ENCODE measurements at places on chromosomes 3 and 15. TPM values are rescaled to one million over a fixed set of nuclear protein-coding genes. Genes with fewer than 3 reads are reported as not detected.

The KCTD6 gene
- total RNA-seq, result 6.2 TPM

The MAGEL2 gene
- total RNA-seq, result not detected

The CELF6 gene
- total RNA-seq, result 0.70 TPM

The CPB1 gene
- not detected for total RNA-seq

The EOMES gene
- 3.3 TPM for total RNA-seq

The NKIRAS1 gene
- total RNA-seq, result 3.1 TPM

The BTLA gene
- 26.0 TPM for total RNA-seq

DNA sequence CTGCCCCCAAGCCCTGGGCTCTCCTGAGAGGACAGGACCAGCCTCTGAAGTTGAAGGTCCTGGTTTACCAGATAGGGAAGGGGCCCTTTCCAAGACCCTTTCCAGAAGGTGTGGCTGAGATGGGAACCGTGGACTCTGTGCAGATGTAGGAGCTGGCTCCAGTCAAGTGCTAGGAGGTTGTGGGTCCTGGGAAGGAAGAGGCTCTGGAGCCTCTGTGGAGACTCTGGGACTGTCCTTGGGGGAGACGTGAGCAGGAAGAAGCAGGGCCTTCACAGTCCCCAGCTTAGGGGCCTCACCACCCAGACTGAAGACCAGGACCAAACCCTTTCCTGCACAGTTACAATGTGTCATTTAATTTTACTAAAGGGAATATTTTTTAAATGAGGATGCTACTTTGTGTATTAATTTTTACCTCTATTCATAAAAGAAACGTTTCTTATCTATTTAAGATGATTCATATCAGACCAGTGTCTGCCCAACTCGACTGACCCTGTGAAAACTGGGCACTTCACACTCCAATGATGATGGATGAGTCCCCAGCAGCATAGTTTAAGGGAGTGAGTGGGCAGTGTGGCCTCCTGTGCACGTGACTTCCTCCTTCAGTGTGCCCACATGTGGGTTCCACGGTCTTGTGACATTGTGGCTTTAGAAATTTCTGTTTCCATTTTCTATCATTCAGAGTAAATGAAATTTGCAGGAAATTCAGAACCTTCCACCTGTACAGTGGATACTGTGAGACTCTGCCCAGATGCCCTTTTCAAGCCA is 10.9 kb downstream of the CCR5AS start:
- no peak for DNase-seq

GRCh38 chr3:13571831-13572750 is 23.2 kb downstream of the FBLN2 start:
- no peak for DNase-seq

DNA sequence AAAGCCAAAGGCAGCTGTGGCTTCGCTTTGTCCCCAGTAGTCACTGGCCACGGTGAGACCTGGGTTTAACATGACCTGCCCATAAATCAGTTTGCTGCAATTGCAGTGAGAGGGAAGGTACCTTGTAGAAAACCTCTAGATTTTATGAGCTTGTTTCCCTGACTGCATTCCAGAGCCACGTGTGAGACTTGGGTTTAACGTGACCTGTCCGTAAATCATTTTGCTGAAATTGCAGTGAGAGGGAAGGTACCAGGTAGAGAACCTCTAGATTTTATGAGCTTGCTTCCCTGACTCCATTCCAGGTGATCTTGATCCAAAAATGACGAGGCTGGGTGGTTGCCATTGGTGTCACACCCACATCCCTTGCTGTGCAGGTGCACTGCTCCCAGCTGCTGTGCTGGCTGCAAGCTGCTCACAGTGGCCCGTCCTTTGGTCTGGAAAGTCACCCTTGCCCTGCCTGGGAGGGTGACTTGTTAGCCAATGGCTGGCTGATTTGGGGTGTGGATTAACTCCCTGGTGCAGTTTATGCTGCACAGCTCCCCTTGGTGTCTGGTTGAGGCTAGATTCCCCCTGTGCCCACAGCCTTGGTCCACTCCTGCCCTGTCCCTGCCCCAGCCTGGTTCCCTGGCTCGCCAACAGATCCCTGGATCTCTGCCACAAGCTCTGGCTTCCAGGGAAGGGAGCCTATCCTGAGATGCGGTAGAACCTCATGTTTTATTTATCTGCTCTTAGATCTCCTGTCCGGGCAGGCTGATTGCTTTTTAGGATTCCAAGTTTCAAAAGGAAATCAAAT is 192.7 kb upstream of the CTDSPL start:
- DNase-seq, result no peak

DNA sequence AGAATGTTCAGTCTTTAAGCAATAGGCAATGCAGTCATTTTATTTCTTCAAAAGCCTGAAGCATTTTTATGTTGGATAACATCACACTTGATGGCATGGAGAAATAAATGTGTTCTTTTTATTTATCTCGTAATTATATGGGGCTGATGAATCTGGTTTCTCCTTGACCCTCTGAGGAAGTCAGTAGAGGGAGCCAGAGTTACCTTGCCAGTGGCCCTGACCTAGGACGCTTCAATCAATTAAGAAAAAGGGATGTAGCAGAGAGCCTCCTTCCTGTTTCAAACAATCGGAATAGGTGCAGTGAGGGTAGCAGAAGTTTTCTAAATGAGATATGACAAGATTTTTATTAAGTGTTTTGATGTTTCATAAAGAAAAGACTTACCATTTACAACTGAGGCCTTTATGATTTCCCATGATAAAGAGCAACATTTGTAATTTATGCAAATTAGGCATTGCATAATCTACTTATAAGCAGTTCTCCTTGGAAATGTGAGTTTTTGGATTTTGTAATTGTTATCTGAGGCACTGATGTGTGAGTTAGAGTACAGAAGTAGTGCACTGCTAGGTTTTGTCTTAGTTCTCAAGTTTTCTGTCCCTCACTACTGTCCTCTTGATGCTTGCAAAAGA is 129.1 kb downstream of the RAP2B start:
- DNase-seq, result no peak

DNA sequence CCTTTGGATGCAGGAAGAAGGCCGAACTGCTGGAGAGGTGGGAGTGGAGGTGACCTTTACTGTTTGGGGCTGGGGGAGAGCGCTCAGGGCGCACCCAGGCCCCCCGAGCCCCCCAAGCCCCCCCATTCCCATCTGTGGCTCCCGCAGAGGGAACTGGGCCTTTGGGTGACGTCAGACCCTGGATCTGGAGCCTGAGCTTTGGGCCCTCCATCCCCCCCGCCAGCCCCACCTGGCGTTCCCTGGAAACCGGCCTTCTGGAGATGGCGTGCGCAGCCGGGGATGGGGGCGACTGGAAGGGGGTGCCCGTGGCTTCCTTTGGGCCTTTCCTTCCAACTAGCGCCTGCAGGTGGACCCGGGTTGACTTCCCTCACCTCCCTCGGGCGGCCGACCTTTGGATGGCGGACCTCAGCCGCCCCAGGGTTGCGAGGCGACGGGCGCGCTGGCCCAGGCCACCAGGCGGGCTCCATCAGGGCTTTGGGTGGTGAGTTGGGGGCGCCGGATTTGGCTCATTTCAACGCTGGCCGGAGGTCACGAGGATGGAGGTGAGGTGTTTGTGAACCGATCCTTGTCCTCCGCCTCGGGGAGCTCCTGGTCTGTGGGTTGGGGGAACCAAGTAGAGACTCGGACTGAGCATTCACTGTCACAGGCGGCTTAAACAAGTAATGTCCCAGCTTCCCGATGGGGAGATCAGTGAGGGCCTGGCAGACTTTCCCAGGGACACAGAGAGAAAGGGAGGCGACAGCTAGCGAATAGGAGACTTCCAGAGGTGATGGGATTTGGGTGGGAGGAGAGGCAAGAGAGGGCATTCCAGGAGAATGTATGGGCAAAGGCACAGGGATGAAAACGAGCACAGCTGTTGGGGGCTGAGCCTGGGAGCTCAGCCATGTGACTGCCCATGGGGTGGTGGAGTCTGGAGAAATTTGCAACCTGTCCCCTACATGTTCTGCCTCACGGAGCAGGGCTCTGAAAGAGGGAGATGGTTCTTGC is 709 bp downstream of the SCAMP5 start:
- DNase-seq, result no peak

DNA sequence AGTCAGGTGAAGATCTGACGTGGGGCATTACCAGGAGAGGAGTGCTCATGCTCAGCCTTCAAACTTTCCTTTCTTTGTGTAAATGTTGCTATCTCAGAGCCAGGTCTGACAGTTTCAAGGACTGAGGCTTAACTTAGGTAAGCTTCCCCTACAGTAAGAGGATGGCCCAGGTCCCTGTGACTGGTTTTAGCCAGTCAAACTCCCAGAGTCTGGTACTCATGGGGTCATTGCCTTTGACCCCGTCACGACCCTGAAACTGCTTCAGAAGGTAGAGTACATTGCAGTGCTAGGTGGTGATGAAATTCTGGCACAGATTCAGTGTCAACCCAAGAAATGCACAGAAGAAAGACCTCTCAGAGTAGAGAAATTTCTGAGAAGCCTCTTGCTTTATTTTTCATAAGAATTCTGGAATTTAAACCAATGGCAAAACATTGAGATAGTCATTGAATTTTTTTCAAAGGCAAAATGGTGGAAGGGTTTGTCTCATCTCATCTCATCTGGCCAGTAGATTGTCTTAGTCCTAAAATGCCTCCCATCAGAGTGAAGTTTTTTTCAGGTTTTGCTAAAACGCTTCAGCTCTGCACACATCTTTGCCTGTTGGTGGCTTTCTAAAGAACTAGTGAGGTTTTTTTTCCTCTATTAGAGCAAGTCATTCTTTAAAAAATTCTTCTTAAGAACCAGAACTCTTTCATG is 23.1 kb downstream of the ZBTB38 start:
- no peak for DNase-seq

DNA sequence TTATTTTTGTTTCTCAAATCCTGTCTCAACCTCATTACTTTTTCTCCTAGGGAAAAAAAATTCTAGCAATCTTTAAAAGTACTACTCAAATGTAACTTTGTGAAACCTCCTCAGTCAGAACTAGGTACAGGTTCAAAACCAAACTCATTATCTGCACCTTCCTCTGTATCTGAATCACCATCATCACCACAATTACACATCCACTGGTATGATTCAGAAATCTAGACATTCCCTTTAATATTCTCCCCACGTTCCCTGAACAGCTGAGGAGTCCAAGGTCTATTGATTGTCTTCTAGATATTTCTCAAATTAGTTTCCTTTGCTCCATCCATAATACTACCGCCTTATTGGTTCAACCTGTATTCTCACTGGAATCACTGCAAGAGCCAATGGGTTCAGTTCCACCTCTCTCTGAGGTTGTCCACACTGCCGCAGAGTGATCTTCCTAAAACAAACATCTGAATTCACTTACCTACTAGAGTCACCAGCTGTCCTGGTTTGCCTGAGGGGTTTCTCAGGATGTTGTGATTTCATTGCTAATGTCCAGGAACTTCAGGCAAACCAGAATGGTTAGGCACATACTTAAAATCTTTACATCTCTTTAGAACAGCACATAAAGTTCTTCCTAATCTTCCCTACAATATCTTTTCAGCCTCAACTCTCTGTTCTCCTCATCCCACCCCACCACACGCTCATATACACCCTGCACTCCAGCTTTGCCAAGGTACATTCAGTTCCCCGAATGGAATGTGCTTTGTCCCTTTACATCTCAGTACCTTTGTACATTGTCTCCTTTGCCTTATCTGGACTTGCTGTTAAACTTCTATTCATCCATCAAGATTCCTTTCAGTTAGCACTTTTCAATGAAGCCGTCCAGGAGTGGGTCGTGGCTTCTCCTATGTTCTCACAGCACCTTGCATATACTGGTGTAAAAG is 24.2 kb downstream of the ATP13A4 start:
- DNase-seq, result no peak

GRCh38 chr3:142459929-142460328 is 12.1 kb upstream of the XRN1 start:
- DNase-seq, result no peak

- no peak for DNase-seq
These were observed 19.0 kb downstream of the ALDH1A2 start for GRCh38 chr15:58046467-58046866.

GRCh38 chr15:100191161-100191560 is 150.6 kb downstream of the ADAMTS17 start:
- DNase-seq, result no peak

- no peak for DNase-seq
These were observed 28.7 kb upstream of the GBE1 start for GRCh38 chr3:81790117-81790516.

DNA sequence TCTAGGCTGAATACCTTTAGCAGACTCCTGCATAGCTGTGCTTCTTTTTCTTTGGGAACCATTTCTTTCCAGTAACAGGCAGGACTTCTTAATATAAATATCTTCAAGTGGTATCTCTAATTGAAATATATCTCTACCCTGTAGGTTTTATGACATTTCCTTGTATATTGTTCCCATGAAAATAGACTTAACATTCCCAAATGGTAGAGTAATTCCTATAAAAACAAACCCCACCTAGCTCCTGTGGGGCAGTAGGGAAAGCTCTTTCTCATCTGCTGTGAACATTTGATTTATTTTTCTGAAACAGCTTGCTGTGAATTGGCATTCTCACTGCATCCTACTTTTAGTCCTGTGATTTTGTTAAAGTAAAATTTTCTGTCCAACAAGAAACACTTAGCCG is 20.8 kb downstream of the SELENOT start:
- no peak for DNase-seq

DNA sequence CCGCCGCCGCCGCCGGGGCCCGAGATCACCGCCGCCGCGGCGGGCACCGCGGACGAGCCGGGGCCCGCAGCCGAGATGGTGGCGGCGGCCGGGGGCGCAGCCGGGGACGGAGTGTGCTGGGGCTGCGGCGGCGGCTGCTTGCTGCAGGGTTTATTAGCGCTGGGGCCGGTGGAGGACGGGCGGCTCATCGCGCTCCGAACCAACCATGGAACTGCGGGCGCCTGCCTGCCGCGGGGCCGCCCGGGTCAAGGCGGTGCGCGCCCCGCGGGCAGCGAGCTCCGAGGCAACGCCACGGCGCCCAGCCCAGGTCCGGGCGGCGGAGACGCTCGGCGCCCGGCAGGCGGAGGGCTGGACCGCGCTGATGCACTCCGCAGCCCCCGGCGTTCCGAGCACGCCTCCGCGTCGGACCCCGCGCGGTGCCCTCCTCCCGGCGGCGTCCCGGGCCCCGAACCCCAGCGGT is 277 bp downstream of the SIAH2 start:
- DNase-seq, result no peak

DNA sequence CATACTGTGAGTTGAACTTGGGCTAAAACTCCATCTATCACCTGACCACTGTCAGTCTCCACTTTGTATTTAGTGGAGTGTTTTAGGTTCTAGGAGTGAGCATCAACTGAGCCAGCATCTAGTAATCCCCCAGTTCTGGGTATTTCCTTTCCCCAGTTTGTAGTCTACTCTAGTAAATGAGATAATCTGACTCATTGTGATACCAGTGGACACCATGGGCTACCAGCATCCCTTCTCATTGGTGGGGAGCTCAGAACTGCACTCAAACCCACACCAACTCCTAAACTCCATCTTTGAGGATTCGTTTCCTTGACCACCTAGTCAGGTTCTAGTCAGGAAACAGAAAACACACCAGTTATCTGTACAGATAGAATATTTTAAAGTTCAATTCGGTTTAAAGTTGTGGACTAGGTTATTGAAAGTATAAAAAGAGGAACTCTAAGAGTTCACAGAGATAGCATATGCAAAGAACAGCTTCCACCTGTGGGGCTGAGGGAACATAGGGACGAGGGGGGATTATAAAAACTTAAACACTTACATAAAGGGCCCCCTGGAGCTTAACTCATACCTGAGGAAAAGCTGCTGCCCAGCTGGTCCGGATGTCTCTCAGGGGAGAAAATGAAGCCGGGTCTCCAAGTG is 36.0 kb downstream of the LEO1 start:
- no peak for DNase-seq
